ENCODE measurements at places on chromosomes 2 and 18.

GRCh38 chr2:31654241-31654640 is 73.5 kb upstream of the SRD5A2 start:
- no peak for DNase-seq

DNA sequence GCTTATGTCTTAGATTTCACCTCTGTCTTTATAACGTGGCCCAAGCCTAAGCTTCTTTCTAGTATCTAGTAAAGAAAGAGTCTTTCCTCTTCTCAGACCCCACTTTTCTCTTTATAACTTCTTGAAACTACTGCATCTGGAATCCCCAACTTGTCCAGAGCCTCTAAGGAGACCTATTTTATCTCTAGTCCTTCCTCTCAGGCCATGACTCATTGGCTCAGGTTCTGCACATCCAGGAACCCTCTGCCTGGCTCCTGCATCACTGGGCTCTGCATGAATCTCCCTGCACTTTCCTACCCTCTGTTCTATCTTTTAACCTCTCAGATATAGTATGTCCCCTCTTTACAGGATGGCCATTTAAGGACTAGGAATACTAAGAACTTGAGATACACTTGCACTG is 124.7 kb downstream of the DNAH6 start:
- no peak for DNase-seq

DNA sequence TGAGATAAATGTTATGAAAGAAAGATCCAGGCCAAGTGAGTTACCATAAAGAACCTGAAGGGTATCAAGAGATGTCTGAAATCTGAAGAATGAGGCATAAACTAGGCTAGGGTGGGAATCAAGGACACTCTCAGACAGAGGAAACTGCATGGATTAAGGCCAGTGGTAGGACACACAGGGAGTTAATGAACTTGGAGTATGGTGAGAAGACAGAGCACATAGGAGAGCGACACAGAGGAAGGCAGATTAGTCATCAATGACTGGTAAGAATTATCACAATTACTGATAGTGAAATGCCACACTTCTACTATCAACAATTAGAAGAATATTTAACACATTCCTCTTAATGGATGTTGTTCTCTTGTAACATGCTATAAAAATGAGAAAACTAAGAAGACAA is 76.9 kb downstream of the TTC21B start:
- DNase-seq: peak; percentile 22

GRCh38 chr2:79770926-79771325 is 258.1 kb downstream of the CTNNA2 start:
- no peak for DNase-seq

- peak; percentile 74 for DNase-seq
Measured at GRCh38 chr2:109510136-109511028, 103.4 kb downstream of the SEPTIN10 start.

- no peak for DNase-seq
Measured at GRCh38 chr2:169365029-169365480, 2.7 kb upstream of the LRP2 start.

- DNase-seq: no peak
Measured at GRCh38 chr2:173713904-173714555, 251.1 kb downstream of the SP3 start.

DNA sequence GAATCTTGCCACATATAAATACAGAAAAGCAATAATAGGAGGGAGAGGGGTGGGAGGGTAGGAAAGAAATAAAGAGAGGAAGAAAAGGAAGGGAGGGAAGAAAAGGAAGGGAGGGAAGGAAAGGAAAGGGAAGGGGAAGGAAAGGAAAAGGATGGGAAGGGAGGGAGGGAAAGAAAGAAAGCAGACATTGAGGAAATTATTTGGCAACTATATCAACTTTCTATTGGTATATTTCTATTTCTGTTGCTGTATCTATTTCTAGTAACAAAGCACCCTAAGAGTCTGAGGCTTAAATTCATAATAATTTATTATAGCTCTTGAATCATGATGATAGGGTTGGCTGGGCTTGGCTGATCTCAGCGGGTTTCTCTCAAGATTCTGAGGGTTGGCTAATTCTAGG is 648.0 kb downstream of the CCDC85A start:
- no peak for DNase-seq

DNA sequence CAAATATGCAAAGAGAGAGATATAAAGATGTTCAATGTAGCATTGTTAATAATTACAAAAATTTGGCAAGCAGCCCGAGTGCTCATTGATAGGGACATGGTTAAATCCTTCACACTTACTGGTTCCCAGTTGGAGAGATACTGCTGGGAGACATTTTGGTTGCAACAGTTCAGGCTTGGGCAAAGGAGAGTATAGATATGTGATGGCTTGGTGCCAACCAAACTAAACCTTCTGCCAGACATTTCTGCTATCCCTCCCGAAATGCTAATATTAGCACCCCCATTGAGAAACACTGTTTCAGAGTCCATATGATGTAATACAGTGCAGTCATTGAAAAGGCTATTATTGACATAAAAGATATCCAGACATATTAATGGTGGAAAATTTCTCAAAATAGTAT is 11.5 kb downstream of the GEN1 start:
- no peak for DNase-seq

DNA sequence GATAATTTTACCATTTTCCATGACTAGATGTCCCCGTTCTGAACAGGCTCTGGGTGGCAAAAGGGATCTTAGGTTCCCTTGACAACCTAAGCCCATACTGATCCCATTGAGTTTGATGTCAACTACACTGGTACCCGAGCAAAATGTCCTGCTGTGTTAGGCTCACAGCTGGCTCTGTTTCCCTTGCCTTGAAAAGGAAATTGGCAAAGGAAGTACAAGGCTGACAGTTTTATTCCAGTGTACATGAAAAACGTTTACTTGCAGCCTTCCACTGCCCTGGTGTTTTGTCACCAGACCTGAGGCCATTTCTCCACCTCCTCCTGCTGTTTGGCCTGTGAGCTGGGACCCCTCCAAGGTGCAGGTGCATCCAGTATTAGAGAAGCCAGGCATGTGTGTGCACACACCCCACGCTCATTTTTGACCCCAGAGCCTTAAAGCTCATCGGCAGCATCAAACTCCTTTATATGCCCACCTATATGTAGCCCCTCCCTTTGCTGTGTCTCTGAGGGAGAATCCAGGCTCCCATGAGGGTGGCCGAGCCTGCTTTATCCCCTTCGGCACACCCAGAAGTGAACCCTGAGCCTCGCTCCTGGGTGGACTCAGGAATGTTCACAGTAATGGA is 171.3 kb downstream of the NDUFA10 start:
- DNase-seq: no peak
